HFF-Myc (cell line): ENCODE measurements at places on chromosomes 2 and 18.

- DNase-seq = no peak
Observed at GRCh38 chr2:64481665-64482064, 27.7 kb downstream of the LGALSL start.

DNA sequence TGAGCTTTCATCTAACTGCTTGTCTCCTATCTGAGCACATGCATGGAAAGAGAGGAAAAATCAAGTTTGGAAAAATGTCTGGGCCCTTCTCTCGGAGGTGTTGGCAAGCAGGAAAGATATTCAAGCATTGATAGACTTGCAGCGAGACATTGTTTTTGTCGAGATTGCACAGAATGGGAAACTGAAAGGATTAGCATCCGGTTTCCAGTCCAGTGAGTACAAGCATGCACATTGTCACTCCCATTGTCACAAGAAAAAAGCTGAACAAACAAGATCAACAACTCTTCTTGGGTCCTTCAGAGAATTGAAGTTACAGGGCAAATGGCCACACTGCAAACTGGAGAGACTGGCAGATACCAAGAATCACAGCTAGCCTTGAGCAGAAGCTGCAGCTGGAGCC is 19.6 kb upstream of the MC5R start:
- no peak for DNase-seq

GRCh38 chr2:197071213-197071612 is 144.7 kb upstream of the PGAP1 start:
- no peak for DNase-seq

- peak; percentile 96 for DNase-seq
Observed at GRCh38 chr18:75408554-75409506, 18.7 kb downstream of the SMIM21 start.
